ENCODE measurements at places on chromosomes 1 and 21. TPM values are rescaled to one million over a fixed set of nuclear protein-coding genes. Genes with fewer than 3 reads are reported as not detected.

MMEL1 gene
- total RNA-seq = 2.6 TPM

PWP2 gene
- total RNA-seq = 10.5 TPM

DNA sequence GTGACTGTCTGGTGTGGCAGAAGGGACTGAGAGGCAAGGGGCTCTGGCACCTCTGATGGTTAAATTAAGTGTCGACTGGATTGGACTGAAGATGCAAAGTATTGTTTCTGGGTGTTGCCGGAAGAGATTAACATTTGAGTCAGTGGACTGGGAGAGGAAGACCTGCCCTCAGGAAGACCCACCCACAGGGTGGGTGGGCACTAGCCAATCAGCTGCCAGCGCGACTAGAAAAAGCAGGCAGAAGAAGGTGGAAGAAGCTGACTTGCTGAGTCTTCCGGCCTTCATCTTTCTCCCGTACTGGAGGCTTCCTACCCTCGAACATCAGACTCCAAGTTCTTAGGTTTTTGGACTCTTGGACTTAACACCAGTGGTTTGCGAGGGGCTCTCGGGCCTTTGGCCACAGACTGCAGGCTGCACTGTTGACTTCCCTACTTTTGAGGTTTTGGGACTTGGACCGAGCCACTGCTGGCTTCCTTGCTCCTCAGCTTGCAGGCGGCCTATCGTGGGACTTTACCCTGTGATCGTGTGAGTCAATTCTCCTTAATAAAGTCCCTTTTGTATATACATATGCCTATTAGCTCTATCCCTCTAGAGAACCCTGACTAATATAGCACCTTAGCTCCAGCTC, 79.6 kb downstream of the KAZN start:
- no peak overlapping the region for H3K27ac ChIP-seq
- no peaks in the 10 kb centered on the region for H3K27me3 ChIP-seq
- H3K4me3 ChIP-seq = no peak overlapping the region
- H3K4me1 ChIP-seq = no peaks in the 10 kb centered on the region

GRCh38 chr1:211735208-211736170, 60.1 kb upstream of the NEK2 start:
- DNase-seq = no peak
- H3K36me3 ChIP-seq = no peaks in the 10 kb centered on the region
- H3K4me3 ChIP-seq = no peak overlapping the region
- no peaks in the 10 kb centered on the region for H3K27me3 ChIP-seq

DNA sequence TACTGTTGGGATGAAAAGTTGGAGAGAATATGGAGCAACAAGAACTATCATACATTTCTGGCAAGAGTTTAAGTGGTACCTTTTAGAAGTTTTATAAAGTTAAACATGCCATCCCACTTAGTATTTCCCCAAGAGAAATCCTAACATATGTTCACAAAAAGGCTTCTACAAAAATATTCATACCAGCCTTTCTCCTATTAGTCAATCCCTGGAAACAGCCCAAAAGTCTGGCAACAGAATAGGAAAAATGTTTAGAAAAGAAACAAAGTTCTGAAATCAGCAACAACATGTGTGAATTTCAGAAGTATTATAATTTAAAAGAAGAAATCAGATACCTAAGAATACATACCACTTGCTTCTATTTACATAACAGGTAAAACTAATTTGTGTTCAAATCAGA, 271.0 kb downstream of the DSCAM start:
- no peaks in the 10 kb centered on the region for H3K27me3 ChIP-seq
- no peak overlapping the region for H3K27ac ChIP-seq
- no peak overlapping the region for H3K4me3 ChIP-seq
- no peak for DNase-seq
- no peaks in the 10 kb centered on the region for H3K36me3 ChIP-seq
